ENCODE measurements at places on chromosomes 2 and 18.

- peak; percentile 28 for DNase-seq
These were observed 1.1 kb downstream of the TMEM169 start for GRCh38 chr2:216082805-216083204.

DNA sequence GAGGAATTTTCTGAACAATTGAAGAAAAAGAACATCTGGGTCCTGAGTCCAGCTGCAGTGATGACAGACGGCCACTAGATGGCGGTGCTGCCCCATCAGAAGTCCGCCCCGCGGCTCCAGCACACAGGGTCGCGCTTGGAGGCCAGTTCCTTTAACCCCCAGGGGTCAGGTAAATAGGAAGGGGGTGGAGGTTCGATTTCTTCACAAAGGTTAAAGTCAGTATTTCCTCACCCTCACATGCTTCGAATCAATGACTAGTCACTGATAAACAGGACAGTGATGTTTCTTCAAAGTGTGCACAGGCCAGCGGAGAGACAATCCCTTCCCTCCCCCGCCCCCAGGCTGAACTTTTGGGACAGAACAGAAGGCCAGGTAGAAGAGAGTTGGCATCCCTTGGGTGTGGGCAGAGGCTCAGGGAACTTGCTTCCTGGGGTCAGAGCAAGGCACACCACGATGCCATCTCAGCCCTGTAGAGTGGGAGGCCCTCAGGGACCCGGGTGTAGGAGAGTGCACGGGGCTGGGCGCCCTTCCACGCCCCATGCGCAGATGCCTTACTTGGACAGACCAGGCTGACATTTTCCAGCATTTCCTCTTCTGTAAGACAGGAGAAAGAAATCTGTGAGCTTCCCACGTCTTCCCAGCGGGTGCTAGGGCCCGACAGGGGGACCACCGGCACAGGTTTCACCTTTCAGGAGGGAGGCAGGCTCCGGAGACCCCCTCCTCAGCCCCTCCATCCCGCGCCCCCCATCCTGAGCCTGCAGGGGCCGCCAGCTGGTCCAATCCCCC lies 722 bp downstream of the APOB start:
- DNase-seq = peak; percentile 30

DNA sequence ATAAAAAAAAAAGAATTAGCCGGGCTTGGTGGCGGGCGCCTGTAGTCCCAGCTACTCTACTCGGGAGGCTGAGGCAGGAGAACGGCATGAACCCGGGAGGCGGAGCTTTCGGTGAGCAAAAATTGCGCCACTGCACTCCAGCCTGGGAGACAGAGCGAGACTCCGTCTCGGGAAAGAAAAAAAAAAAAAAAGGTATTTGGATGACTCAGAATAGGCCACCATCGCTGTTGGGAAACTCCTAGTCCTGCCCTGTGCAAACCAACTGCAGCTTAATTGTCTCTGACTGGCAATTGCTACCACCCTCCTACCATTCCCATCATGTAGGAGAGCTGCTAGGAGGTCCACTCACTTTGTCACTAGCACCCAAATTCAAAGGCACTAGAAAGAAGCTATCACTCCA lies 43.5 kb downstream of the ATP8B1 start:
- no peak for DNase-seq

DNA sequence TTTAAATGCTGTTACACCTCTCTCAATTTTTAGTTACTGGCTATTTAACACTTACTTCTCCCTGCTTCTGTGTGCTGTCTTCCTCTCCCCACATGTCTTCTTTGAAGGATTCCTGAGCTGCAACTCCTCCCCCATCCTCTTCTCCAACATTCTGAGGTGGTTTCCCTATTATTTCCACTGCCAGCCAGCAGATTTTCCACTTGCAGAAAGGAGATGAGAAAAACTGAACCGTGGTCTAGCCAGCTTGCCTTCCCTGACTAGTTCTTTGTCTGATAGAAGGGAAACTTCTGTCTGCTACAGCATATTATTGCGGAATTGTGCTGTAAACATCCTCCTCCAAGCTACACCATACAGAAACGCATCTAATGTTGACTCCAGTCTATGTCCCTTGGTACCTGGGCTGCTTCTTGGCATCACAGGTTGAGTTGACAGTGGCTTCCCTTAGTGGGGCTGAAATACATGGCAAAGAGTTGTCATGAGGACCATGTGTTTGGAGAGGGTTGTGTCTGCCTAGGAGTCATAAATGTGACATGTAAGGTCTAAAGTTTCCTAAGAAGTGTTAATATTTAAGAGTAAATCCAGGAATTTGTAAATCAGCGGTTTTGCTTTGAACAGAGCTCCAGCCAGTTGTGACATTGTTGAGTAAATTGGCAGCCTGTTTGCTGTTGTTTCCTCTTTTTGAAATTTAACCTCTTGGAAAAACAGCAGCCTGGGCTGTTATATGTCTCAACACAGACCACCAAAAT lies 68.3 kb upstream of the RND3 start:
- DNase-seq = no peak

- peak; percentile 85 for DNase-seq
These were observed 159.2 kb downstream of the FAM210A start for GRCh38 chr18:13566941-13567746.

GRCh38 chr2:650343-651310 lies 26.6 kb downstream of the TMEM18 start:
- no peak for DNase-seq

- DNase-seq = no peak
These were observed 151.6 kb downstream of the TMEM18 start for GRCh38 chr2:525611-526010.
